ENCODE measurements at places on chromosomes 6 and 20.

GRCh38 chr20:43541214-43541613 lies 17.6 kb upstream of the SGK2 start:
- no peak for DNase-seq

DNA sequence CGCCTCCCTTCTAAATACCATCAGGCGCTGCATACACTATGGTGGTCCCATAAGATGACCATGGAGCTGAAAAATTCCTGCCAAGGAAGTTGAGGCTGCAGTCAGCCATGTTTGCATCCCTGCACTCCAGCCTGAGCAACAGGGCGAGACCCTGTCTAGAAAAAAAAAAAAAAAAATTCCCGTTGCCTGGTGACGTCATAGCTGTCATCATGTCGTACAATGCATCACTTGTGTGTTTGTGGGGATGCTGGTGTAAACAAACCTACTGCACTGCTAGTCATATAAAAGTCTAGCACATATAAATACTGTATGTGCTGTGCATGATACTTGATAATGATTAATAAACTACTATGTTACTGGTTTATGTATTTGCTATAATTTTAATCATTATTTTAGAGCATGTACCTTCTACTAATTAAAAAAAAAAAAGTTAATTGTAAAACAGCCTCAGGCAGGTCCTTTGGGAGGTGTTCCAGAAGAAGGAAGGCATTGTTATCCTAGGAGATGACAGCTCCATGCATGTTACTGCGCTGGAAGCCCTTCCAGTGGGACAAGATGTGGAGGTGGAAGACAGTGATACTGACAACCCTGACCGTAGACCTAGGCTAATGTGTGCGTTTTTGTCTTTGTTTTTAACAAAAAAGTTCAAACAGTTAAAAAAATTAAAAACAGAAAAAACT lies 132.6 kb downstream of the BANF2 start:
- no peak for DNase-seq

GRCh38 chr20:18288749-18289267 lies 481 bp downstream of the ZNF133 start:
- DNase-seq, result no peak

GRCh38 chr20:55782224-55782911 lies 223.0 kb downstream of the CBLN4 start:
- no peak for DNase-seq

- DNase-seq, result no peak
Observed at GRCh38 chr6:156828280-156828703, 51.1 kb downstream of the ARID1B start.

- DNase-seq, result no peak
Observed at GRCh38 chr6:35071347-35071994, 69.7 kb downstream of the TCP11 start.

- DNase-seq, result no peak
Observed at GRCh38 chr6:167538746-167539145, 213.9 kb downstream of the TTLL2 start.

DNA sequence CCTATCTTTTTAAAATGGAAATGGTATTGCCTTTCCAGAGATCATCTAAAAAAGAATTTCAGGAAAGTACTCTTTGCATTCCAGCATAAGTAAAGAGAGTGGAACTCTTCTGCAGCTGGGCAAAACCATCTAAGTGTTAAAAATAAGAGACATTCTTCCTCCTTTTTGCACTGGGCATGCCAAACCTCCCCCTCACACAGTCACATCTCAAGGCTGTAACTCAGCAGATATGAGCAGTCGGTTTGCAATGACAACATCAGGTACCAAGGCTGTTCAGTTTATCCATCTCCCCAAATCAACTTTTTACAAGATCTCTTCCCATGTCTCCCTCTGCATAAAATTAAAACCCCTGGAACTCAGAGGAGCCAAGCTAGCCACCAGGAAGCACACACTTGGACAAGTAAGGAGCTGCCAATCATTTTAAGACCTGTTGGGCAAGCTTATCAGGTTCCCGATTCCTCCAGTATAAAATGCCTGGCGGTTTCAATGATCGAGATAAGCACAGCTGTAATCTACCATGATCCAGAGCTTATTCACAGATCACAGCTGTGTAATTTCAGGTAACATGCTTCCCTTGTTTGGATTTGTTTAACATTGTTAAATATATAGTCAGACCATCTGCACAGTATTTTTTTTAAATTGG lies 23.2 kb downstream of the ID4 start:
- DNase-seq, result no peak

DNA sequence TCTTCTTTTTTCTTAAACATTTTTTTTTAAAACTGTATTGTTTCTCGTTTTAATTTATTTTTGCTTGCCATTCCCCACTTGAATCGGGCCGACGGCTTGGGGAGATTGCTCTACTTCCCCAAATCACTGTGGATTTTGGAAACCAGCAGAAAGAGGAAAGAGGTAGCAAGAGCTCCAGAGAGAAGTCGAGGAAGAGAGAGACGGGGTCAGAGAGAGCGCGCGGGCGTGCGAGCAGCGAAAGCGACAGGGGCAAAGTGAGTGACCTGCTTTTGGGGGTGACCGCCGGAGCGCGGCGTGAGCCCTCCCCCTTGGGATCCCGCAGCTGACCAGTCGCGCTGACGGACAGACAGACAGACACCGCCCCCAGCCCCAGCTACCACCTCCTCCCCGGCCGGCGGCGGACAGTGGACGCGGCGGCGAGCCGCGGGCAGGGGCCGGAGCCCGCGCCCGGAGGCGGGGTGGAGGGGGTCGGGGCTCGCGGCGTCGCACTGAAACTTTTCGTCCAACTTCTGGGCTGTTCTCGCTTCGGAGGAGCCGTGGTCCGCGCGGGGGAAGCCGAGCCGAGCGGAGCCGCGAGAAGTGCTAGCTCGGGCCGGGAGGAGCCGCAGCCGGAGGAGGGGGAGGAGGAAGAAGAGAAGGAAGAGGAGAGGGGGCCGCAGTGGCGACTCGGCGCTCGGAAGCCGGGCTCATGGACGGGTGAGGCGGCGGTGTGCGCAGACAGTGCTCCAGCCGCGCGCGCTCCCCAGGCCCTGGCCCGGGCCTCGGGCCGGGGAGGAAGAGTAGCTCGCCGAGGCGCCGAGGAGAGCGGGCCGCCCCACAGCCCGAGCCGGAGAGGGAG lies 580 bp downstream of the VEGFA start:
- peak; percentile 4 for DNase-seq

GRCh38 chr6:24547243-24547642 lies 52.5 kb downstream of the ALDH5A1 start:
- DNase-seq, result no peak

DNA sequence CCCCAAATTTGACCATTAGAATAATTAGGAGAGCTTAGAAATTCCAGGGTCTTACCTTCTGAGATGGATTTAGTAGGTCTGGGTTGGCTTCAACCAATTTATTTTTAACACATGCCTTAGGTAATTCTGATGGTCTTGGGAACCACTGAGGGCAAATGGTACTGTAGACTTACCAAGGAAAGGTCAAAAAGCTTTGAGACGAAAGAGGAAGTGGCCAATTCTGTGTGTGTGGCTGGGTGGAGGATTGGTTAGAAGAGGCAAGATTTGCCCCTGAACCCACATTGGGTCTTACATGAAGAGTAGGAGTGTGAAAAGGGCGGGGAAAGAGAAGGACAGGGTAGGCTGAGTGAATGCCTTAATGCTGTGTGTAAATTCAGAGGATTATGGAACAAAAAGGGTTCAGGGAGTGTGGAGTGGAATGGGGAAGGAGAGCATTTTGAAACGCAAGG lies 2.7 kb downstream of the ITCH start:
- no peak for DNase-seq

DNA sequence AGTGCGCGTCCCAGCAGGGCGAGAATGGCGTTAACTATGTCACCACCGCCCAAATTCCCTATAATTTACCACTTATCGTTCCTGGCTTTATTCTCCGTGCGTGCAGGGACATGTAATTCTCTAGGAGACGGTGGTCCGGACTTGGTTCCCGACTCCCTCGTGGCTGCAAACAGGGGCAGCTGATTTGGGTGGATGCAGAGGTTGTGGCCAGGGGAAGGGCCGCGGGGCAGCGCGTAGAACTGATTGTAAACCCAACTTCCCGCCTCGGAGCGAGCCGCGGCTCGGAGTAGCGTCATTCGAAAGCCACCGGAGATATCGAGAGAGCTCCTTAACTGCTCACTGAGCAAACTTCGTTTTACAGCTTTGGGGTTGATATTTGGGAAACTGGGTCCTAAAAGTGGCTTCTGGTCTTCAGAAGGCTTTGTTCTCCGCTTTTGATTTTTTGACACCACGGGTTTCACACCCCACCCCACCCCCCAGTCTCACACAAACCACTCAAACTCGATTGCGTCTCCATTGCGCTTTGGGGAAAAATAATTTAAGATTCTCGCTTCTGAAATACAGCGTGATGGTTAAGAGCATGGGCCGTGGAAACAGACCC lies 17.5 kb upstream of the ZSCAN9 start:
- no peak for DNase-seq

DNA sequence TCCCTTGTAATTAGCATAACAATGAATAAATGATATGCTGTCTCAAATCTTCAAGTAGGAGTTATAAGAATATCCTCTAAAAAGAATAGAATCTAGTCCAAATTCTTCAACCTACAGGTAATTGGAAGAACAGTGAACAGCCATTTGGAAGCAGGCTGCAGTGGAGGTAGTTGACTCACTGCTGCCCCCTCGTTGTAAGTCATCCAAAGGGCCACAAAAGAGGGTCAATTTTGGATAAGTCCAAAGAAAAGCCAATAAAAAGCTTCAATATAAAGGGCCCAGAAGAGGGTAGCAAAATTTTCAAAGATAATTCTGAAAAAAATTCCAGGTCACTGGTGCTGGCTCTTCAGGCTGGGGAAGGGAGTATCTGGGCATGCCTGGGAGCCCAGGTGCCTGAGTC lies 60.8 kb upstream of the SSTR4 start:
- no peak for DNase-seq

GRCh38 chr6:167470101-167470835 lies 145.4 kb downstream of the TTLL2 start:
- DNase-seq, result no peak

DNA sequence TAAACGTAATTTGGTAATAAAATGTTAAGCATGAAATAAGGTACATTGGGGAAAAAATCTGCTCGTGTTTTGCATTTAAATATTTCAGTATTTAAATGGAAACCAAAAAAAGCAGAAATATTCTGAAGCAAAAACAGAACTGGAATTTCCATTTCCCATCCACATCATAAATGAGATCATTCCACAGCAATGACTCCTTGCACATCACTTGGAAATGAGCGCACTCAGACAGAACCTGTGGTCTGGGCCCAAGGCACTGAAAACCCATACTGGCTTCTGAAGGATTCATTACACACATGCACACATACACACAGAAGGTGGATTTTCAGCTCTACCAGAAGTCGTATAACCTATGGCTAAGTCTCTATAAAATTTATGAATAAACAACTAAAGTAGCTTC lies 174.8 kb downstream of the IBTK start:
- no peak for DNase-seq

GRCh38 chr6:41443616-41444525 lies 102.3 kb upstream of the FOXP4 start:
- no peak for DNase-seq

- no peak for DNase-seq
Observed at GRCh38 chr6:43226192-43226851, 3.0 kb downstream of the DNPH1 start.

DNA sequence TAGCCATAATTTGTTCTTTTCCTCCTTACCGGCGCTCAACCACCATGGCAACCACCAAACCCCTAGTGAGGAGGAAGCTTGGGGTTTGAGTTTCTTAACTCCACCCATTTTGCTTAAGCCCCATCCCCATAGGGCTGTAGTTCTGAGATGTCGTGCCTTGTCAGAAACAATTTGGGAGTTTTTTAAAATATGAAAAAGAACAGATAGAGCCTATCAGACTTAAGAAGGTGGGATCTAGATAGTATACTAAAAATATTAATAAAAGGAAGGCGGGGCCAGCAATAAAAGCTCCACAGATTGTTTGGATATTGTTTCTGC lies 5.6 kb downstream of the BRD2 start:
- no peak for DNase-seq

DNA sequence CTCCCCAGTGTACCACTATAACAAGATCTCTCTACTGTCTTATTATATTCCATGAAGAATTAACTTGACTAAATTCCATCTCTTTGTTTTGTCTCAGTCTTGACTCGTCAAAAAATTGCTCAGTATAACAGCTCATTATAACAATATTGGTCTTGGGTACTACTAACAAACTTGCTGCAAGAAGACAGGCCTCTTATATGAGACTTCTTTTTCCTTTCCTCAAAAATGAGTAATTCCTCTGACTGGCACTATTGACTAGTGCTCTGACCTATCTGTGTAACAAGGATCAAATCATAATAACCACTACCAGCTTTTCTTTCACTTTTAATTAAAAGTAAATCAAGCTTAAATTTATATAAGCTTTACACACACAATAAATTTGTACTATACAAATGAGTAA lies 91.3 kb upstream of the THEMIS start:
- DNase-seq, result no peak

DNA sequence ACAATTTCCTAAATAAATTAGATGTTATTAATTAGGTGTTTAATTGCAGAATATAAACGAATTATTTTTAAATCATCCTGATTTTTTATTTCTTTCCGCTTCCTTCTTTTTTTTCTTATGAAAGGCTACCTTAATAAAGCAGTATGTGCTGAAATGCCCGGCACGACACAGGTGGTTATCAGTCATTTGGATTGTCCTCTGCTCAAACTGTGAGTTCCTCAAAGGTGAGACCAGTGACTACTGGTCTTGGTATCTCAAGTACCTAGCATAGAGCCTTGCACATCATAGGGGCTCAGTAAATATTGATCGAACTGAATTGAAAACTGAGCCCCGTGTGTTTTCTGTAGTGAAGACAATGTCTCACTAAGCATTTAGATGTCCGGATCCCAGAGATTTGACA lies 9.6 kb upstream of the EZR start:
- no peak for DNase-seq

DNA sequence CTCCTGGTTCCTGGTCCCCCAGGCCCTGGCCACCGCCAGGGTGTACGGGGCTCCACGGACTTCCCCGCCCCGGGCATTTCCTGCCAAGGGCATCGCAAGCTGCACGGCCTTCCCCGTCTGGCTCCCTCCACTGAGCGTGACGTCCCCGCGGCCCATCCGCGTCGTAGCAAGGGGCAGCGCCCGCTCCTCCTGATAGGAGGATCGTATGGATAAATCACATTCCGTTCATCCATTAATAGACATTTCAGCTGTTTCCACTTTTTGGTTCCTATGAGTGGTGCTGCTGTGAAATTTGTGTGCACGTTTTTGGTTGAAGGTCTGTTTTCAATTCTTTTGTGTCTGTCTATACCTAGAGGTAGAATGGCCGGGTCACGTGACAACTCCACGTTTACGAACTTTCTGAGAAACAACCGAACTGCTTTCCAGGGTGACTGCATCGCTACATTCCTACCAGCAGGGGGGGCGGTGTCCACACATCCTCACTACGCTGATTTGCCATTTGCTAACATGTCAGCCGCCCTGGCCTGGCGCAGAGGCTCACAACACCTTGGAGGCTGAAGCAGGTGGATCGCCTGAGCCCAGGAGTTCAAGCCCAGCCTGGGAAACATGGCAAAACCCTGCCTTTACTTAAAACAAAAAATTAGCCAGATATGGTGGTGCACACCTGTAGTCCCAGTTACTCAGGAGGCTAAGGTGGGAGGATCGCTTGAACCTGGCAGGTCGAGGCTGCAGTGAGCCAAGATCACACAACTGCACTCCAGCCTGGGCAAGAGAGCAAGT lies 37.7 kb downstream of the KCNQ2 start:
- peak; percentile 71 for DNase-seq

- DNase-seq, result no peak
Observed at GRCh38 chr6:97064578-97064977, 140.1 kb downstream of the KLHL32 start.

GRCh38 chr20:25287631-25288290 lies 39.9 kb downstream of the PYGB start:
- no peak for DNase-seq

GRCh38 chr6:75934643-75935472 lies 137.6 kb downstream of the IMPG1 start:
- no peak for DNase-seq

- DNase-seq, result no peak
Observed at GRCh38 chr20:25059866-25060465, 2.0 kb upstream of the ACSS1 start.

All from stimulated activated CD4-positive, alpha-beta T cell treated with anti-CD3 and anti-CD28 coated beads, Interleukin-12 subunit alpha, Interleukin-12 subunit beta, amount 100 ng/mL, for 24 hours (primary cell).